Stimulated activated CD8-positive, alpha-beta memory T cell treated with anti-CD3 and anti-CD28 coated beads, Interleukin-4, amount 100 ng/mL, for 1 hour (primary cell): ENCODE measurements at places on chromosomes 11 and 22.

GRCh38 chr11:48263423-48263911 is at the start of gene OR4X1:
OR4X1 (plus strand) TSS chr11:48263861; CDS start chr11:48263861, 0 bp downstream.
- no peak for DNase-seq

- DNase-seq: no peak
Observed at GRCh38 chr11:104490182-104490581, 326.2 kb upstream of the PDGFD start.

- no peak for DNase-seq
Observed at GRCh38 chr11:3944198-3944597, 88.7 kb downstream of the STIM1 start.

- DNase-seq: no peak
Observed at GRCh38 chr22:28759861-28760560, 12.5 kb upstream of the CCDC117 start.

DNA sequence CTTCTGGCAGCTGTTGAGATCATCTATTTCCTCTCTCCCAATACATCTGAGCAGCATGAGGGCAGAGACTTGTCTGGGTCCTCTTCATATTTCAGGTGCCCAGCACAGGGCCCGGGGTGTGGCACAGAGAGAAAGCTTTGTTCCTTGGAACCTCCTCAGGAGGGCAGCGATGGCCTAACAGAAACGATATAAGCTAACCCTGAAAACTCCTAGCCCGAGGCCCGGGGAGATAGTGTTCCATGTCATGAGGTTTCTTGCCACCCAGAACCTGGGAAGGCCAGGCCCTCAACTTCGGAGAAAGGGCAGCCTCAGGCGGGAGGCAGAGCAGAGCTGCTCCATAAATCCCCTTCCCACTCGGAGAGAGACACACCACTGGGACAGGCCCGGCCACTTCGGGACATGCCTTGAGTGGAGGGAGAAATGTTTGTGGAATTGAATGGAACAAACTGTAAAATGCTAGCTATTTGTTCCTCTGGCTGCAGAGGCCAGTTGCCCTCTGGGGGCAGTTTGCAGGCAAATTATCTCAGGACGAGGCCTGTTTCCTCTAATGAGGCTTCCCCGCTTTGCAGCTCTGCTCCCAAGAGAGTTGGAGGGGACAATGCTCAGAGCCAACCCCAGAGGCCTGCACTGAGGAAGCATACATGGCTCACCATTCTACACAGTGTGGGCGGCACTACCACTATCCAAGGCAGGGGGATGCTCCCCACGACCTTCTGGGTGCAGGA is 11.6 kb downstream of the ARRB1 start:
- no peak for DNase-seq

DNA sequence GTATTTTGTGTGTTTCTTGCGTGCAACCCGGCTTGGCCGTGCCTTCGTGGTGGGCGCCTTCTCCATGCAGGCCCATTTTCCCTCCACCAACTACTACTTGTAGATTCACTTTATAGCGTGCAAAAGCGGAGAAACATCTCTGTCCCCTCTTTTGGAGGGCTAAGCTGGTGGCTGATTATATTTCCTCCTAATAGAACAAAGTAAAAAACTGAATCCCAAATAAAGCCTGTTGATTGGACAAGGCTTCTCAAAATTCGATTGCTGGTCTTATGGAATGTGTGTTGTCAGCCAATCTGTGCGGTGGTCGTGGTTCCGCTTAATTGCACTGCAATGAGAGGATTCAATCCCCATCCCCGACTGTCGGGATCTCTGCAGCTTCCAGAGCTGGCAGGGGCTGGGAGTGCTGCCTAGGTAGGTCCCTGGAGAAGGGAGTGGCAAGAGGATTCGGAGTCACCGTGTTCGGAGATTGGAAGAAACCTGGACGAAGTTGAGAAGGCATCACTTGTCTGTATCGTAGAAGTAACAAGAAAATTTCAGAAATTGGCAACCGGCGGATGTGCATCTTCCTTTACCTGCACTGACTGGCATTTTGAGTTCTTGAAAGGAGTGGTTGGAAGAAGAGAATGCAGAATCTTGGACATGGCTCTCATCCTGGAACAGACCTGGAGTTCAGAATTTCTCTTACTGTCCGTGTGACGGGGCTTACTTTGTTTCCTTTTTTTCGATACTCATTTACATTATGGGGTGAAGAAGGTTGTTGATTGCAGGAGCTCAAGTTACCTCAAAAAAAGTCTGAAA is 1.1 kb downstream of the HMGXB4 start:
- DNase-seq: no peak

DNA sequence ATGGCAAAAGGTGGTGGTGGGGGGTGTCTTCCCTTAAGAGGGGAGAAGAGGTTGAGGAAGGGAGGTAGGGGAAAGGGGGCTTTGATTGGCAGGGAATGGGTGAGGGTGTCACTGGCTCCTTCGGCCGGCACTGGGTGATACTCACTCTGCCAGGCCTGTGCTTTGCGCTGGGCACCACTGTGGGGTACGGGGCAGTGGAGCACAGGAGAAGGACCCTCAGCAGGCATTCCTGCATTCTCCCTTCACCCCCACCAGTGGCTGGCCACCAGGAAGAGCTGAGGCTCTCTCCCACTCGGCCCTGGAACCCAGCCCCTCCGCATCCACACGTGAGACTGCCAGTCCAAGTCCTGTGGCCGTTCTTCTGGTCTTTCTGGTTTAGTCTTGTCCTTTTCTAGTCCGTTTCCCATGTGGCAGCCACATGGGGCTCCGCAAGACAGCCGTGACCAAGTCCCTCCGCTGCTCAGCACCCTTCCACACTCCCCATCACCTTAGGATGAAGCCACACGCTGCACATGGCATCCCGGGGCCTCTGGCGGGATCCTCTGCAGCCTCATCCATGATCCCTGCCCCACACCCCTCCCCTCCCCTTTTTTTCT is 8.0 kb downstream of the CAPN5 start:
- no peak for DNase-seq

- DNase-seq: no peak
Observed at GRCh38 chr11:129976328-129976727, 26.3 kb downstream of the PRDM10 start.

DNA sequence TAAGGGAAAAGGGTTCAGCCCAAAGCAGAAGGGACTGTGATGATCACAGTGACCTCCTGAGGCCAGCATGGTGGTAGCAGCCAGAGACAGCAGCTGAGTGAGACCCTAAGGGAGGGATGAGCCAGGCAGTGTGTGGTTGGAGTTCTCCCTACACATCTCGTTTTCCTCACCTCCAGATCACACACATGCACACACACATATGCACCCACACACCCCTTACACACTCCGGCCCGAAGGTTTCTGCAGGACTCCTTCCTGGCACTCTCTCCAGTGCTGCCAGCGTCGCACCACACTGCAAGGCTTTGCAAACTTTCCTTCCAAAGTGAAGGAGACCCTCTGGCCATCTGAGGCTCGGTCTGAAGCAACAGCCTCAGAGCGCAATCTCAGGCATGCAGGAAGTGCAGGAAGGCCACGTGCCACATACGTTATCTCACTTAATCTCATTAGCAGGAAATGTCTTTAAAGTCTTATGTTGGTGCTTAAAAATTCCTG is 26.9 kb upstream of the TP53I11 start:
- no peak for DNase-seq

DNA sequence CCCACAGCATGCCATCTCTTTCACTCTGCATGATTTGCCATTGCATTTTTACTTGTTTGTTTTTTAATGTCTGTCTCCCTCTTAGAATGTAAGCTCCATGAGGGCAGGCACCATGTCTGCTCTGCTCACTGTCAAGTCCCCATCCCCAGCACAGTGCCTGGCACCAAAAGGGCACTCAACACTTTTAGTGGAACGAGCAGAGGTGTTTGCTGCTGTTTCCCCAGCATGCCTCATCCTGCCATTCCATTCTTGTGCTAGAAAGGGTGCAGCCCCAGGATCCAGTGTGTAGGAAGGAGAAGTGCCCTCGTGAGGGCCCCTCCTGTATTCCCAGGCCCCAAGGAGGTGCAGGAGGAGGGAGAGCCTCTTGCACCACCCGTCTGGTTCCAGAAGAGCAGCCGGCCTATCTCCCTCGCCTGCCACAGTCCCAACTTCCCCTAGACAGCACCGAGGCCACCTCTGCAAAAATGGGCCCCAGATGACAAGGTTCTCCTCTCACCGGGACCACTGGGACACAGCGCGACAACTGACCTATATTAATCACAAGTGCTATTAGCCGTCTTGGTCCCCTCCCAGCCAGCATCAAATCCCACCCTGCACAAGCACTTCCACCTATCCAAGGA is 33.3 kb upstream of the CACNG2 start:
- DNase-seq: no peak

DNA sequence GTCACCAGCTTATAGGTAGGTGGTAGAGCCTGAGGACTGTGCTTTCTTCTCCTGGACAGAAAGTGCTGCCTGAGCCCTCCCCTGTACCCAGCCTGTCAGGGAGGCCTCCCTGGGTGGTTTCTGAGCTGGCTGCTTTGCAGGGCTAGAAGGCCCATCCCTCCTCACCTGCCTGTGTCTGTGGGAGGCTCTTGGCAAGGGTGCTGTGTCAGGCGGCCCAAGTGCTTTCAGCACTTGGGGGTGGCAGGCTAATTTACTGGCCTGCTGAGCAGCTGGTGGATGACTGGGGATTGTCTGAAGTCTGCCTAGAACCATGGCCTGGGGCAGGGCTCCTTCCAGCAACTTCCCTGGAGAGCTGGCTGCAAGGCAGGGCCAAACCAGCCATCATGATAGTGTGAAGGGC is 139.0 kb upstream of the NAV2 start:
- no peak for DNase-seq

- DNase-seq: no peak
Observed at GRCh38 chr11:77068457-77069335, 1.9 kb downstream of the CAPN5 start.

DNA sequence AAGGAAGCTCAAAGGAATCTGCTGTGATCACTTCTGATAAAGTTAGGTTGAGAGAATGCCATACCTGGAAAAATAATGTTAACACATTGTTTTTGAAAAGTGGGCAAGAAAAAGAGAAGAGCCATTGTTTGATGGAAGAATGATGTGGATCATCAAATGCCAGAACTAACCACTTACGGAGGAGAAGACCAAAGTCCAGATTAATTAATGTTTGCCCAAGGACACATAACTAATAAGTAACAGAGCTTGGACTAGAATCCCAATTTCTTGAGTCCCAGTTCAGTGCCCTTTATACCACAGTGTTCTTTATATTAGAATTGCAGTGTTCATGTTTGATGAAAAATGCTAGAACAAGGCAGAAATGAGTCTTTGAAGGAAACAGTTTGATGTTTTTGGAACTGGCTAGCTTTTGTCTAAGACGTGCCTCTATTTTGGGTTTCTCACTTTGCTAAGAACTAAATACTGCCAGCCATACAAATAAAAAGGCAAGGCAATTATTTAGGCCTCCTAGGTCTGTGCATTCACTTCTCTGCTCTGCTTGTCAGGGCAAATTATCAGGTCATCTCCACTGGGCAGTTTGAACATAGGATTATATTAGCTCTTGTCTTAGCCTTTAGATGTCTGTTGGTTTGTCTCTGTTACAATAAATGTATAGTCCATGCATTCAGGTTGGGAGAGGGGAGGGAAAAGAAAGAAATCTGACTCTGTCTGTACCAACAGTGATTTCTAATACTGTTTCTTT is 72.3 kb downstream of the TRIM44 start:
- no peak for DNase-seq

DNA sequence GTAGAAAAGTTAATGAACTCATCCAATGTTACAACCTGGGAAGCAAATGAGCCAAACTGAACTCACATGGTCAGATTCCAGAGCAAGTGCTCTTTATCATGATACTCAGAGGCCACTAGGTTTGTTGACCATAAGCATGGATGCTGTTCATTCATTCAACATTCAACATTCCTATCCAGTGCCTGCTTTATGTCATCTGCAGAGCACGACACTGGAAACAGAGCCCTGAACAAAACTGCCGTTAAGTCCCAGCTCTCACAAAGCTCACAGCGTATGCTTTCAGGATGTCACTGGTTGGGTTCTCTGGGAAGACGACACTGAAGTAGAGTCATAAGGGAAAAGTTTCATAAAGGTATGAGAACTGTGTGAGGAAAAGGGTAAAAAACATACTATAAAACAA is 105.8 kb upstream of the TRIM77 start:
- DNase-seq: no peak

DNA sequence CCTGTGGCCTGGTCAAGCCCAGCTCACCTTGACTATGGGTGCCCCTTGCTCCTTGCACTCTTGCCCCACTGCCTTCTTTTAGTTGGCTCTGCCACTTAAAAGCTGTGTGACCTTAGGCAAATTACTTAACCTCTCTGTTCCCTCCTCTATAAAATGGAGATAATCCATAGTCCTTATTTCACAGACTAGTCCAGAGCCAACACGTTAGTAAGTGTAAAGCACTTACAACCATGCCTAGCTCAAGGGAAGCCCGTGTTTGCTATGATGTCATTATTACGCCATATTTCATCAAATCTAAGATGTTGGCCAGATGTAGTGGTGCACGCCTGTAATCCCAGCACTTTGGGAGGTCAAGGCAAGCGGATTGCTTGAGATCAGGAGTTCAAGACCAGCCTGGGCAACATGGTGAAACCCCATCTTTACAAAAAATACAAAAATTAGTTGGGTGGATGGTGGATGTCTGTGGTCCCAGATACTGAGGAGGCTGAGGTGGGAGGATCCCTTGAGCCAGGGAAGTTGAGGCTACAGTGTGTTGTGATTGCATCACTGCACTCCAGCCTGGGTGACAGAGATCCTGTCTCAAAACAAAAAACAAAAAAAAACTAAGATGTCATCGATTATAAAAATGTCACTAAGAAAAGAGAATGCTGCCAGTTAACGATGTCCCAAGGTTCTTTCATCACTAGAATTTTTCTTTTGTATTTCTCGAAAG is 2.3 kb upstream of the CCDC88B start:
- DNase-seq: no peak

- DNase-seq: no peak
Observed at GRCh38 chr11:64048042-64048854, 12.5 kb downstream of the FLRT1 start.

GRCh38 chr11:47257517-47258316 is at the start of gene NR1H3:
NR1H3 (plus strand) TSS chr11:47257996; CDS start chr11:47259217, 1,221 bp downstream.
- no peak for DNase-seq
